ENCODE measurements at places on chromosomes 1 and 21. TPM values are rescaled to one million over a fixed set of nuclear protein-coding genes. Genes with fewer than 3 reads are reported as not detected.
A peak's percentile ranks its signal among the peaks of the same experiment; 100 is the strongest.

GRCh38 chr1:111756124-111756513, 418 bp downstream of the DDX20 start:
- DNase-seq = no peak

Gene COL9A2
- total RNA-seq = not detected

DNA sequence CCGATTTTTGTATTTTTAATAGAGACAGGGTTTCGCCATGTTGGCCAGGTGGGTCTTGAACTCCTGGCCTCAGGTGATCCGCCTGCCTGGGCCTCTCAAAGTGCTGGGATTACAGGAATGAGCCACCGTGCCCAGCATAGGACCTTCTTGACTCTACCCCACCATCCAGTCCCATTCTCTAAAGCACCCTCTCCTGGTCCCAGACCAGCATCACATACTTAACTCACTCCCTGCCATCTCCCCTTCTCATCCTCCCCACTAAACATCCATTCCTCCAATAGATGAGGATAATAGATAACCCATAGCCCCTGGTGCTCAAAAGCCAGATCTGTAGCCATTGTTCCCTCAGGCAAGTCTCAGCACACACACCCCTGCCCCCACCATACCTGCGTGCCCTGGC, 2.1 kb downstream of the ENTREP3 start:
- DNase-seq = no peak

DNA sequence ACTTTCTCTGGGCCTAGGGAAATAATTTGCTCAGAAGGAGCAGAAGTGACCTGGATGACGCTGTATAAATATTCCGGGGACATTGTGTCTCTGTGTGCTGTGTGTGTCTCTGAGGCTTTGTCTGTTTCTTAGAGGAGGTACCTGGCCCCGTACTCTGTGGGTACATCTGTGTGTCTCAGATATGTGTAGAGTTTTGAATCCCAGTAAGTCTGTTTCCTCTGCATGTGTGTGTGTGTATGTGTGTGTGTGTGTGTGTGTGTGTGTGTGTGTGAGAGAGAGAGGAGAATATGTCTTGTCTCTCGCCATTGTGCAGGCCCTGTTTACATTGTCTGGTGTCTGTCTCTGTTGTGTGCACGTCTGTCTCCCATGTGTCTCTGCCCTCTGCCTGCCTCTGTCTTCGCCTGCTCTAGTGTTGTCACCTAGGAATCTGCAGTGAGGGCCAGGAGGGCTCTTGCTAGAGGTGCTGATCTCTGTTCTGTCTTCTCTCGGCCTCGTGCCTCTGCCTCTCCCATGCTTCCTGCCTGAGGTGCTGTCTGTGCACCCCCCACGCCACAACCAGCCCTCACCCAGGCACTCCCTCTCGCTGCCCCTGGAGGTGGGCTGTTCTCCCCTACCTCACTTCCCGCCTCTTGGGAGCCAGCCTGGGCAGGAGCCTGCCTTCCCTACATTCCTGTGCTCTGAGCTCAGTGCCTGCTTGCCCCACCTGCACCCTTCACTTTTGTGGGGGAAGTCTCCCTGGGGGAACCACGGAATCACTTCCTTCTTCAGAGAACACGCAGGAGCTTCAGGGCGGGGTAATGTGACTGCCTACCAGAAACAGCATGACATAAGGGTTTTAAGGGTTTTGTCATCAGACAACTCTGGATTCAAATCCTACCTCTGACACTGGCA, 5.9 kb downstream of the MAP7D1 start:
- DNase-seq = peak; percentile 37

Gene CELA3B
- total RNA-seq = not detected

GRCh38 chr1:3630914-3631313, 6.1 kb downstream of the TPRG1L start:
- no peak for DNase-seq

- no peak for DNase-seq
Measured at GRCh38 chr1:57060451-57060850, 94.6 kb upstream of the C8B start.

Gene LEMD1
- not detected for total RNA-seq

Gene ITGB3BP
- 47.5 TPM for total RNA-seq

GRCh38 chr1:75034376-75034775, 99.8 kb upstream of the LHX8 start:
- no peak for DNase-seq

- no peak for DNase-seq
Measured at GRCh38 chr1:162994921-162995320, 74.2 kb upstream of the RGS4 start.

Gene SLC9C2
- total RNA-seq = not detected

Data from Caki2 (cell line).